NCI-H774 (cell line): ENCODE measurements at places on chromosomes 12 and 14.
A peak's percentile ranks its signal among the peaks of the same experiment; 100 is the strongest.

DNA sequence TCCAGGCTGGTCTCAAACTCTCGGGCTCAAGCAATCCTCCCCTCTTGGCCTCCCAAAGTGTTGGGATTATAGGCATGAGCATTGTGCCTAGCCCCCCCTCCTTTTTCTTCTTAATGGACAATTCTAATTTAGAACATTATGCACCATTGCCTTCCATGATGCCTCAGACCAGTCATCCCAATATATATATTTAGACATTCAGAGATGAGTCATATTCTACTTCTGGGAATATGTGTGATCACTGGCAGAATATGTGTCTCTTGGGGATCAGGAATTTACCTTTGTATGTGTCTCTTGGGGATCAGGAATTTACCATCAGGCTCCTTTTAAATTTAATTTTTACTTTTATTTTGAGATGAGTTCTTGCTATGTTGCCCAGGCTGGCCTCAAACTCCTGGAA, 7.5 kb upstream of the CCDC177 start:
- no peak for DNase-seq

GRCh38 chr14:49960453-49960852, 67.6 kb downstream of the ARF6 start:
- no peak for DNase-seq

GRCh38 chr12:113473942-113474341, 2.3 kb upstream of the LHX5 start:
- no peak for DNase-seq

DNA sequence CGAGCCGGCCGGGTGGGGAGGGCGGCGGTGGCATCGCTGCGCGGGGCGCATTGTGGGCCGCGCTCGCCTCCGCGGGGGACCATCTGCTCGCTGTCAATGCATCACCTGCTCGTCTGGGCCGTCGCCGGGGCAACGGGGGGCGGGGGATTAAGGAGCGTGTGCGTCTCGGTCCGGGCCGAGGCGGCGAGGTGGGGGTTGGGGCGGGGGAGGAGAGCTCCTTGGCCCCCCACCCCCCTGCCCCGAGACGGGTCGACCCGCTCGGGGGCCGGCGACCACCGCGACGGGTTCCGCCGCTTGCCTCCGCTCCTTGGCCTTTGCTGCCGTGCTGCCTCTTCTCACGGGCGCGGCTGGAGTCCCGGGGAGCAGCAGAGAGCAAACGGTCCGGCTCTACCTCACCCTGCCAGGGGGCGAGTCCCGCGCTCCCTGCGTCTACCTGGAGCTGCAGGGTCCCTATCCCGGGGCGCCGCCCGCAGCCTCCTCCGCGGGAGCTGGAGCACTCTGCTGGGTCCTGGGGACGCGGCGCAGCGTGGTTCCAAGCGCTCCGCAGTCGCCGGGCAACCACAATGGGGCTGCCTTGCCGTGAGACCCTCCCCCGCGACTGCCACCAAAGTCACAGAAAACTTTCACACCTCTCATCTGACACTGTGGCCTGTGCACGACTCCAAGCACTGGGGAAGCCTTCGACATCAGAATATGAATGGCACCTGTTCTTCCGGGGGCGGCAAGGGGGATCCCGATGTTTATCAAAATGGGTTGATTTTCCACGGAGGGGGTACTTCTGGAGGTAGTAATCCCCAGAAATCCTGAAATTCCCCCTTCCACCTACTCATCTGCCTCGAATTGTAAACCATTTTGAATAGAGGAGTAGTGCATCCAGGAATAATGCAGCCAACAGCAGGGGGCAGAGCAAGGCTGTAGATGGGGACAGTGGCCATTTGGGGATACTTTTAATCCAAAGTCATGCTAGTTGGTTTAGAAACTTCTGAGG, at the start of gene C12orf42:
Gene C12orf42, minus strand, starts transcription at position 500 of the 988 bp plus-strand sequence. CDS start 17,542 bp downstream, outside the sequence.
- DNase-seq, result peak; percentile 97

- DNase-seq, result no peak
These were observed 11.8 kb downstream of the STON2 start for GRCh38 chr14:81388336-81388735.

- no peak for DNase-seq
These were observed 23.4 kb downstream of the SYNDIG1L start for GRCh38 chr14:74402401-74403251.

- DNase-seq, result no peak
These were observed 412.7 kb downstream of the BCL11B start for GRCh38 chr14:98859301-98859700.

GRCh38 chr12:56928262-56928661, 5.9 kb downstream of the SDR9C7 start:
- no peak for DNase-seq

- DNase-seq, result no peak
These were observed 1.2 kb downstream of the SOCS2 start for GRCh38 chr12:93573552-93574223.

GRCh38 chr12:16756833-16757555, 151.0 kb upstream of the LMO3 start:
- peak; percentile 14 for DNase-seq

- DNase-seq, result peak; percentile 67
These were observed 5.5 kb downstream of the DUSP6 start for GRCh38 chr12:89346741-89347324.

GRCh38 chr12:120065472-120065871, 51.1 kb downstream of the RAB35 start:
- no peak for DNase-seq

GRCh38 chr12:111439657-111440151, 34.0 kb downstream of the SH2B3 start:
- no peak for DNase-seq
